ENCODE measurements at places on chromosomes 7 and 10.

GRCh38 chr7:128937647-128938543, at the start of gene IRF5:
TSS of gene IRF5 (plus strand) at chr7:128937927. CDS start at chr7:128942082, 4,155 bp downstream.
- DNase-seq = no peak

GRCh38 chr7:36391436-36392198, 2.0 kb downstream of the ANLN start:
- no peak for DNase-seq

- DNase-seq = no peak
These were observed 126.9 kb upstream of the TBX20 start for GRCh38 chr7:35380739-35381224.

DNA sequence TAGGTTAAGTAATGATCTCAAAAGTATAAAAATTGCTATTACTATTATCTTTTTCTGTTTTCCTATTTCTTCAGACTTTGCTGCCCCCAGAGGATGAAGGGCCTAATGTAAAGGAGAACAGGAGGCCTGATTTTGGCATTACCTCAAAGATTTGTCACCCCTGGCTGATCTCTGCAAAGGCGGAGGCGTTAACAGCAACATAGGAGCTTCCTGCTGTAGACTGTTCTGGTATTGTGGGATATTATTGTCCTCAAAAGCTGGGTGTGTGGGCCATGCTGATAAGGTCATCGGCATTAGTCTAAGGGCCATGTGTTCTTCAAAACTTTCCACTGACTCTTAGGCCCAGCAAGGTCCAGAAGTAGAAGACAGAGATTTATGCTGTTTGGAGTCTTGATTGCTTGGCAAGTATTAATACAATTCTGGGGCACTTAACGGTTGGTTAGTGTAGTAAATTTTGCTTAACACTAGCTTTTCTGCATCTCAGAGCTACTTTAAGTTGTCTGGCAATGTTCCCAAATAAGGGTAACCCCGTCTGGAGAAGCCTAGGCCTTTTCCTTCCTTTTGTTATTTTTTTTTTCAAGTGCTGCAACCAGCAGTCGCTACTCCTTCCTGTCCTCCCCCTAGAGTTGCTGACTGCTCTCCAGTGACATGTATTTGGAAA, 14.0 kb upstream of the ENTPD1 start:
- no peak for DNase-seq

DNA sequence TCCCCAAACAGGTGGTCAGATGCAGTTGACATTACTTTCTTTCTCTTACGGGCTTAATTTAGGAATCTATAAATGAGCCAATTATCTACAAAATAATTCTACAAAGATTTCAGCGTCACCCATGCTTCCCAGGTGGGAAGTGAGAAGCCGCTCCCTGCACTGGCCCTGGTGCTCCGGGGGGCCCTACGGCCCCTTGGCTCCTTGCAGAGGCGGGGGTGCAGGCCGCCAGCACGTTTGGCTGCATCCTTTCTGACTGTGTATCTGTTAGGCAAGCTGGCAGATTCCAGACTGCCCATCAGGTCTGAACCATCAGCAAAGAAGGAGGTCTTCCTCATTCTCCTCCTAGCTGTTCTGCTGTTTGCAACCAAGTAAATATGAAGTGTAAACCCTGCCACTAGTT, 16.3 kb downstream of the VWC2 start:
- DNase-seq = no peak

DNA sequence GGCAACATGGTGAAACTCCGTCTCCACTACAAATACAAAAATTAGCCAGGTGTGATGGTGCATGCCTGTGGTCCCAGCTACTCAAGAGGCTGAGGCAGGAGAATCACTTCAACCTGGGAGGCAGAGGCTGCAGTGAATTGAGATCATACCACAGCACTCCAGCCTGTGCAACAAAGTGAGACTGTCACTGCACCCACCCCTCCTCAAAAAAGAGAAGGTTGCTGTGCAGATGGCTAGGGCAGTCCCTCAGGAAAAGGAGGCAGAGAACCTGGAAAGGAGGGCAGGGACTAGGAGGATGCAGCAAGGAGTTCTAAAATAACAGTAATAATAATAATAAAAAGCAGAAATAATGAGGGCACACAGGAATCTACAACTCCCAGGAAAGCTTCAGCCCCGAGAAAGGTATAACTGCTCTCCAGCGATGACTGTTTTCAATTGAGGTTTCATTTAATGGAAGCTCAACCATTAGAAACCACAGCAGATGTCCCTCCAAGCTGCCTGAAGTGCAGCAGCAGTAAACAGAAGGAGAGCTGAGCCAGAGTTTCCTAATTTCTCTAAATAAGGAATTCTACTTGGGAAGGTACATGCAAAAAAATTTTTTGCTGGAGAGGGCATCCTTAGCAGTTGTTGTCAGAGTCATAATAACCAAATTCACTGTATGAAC, 326.5 kb downstream of the GATA3 start:
- DNase-seq = no peak
